Left hindlimb (tissue), 1 donor: ENCODE measurements at places on chromosomes 2 and 18.

- no peak for DNase-seq
Observed at GRCh38 chr2:37707393-37707792, 36.0 kb upstream of the CDC42EP3 start.

- no peak for DNase-seq
Observed at GRCh38 chr18:55142410-55142809, 183.1 kb upstream of the CCDC68 start.

- DNase-seq, result no peak
Observed at GRCh38 chr2:172813314-172813888, 77.8 kb downstream of the RAPGEF4 start.

- no peak for DNase-seq
Observed at GRCh38 chr2:69260666-69261065, 126.4 kb downstream of the GFPT1 start.

DNA sequence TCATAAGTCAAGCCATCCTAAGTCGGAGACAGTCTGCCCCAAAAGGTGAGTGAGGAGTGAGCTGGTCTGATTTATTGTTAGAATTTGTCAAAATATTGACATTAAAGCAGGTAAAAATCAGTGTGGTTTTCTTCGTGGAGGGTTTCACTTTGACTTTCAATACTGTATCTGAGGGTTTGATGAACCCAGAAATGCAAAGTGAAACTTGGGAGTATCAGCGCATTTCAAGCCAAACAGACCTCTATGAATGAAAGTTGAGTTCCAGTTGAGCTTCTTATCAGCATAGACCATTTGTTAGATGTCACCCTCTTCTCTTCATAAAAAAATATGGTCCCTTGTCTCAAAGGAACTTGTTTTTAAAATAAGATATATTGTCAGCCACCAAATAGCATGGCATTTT, 21.7 kb upstream of the CXCR4 start:
- no peak for DNase-seq

DNA sequence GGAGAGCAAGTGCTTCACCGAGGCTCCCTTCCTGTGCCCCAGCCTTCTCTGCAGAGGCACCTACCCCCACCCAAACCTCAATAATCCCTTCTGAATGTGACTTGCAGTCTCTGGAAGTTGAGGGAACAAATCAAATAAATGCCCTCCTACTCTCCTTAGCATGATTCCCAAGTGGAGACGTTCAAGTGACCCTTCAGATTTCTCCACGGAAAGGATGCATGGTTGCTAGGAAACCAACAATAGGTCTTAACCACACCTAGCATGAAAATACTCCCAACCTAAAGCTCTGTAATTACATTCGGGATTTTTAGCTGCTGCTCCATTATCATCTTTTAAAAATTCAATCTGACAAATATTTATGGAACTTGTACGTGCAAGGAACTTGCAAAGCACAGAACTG, 50.2 kb upstream of the CABLES1 start:
- no peak for DNase-seq

DNA sequence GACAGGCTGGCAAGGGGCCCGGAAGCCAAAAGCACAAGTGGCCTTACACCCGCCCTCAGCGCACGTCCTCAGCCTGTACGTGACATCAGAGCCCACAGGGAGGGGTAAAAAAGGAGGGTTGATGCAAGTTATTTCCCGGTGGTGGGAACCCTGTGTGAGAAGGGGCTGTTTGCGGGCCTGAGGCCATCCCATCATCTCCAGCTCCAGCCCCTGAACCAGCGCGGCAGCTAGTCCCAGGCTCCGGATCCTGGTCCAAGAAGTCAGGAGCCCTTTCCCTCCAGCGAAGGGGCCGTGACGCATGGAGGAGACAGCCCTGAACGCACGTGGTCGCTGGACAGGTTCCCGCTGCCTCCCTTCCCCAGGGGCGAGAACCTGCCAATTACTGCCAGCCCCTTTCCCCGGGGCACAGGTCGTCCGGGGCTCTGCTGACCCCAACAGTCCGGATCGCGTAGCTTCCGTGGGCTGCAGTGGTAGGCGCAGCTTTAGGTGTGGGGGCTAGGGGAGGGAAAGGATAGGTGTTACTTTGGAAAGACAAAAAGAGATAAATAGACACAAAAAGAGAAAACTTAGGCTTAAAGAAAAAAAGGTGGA, 1.3 kb upstream of the LRP2 start:
- no peak for DNase-seq

- DNase-seq, result no peak
Observed at GRCh38 chr2:167335541-167335992, 447.3 kb downstream of the XIRP2 start.

DNA sequence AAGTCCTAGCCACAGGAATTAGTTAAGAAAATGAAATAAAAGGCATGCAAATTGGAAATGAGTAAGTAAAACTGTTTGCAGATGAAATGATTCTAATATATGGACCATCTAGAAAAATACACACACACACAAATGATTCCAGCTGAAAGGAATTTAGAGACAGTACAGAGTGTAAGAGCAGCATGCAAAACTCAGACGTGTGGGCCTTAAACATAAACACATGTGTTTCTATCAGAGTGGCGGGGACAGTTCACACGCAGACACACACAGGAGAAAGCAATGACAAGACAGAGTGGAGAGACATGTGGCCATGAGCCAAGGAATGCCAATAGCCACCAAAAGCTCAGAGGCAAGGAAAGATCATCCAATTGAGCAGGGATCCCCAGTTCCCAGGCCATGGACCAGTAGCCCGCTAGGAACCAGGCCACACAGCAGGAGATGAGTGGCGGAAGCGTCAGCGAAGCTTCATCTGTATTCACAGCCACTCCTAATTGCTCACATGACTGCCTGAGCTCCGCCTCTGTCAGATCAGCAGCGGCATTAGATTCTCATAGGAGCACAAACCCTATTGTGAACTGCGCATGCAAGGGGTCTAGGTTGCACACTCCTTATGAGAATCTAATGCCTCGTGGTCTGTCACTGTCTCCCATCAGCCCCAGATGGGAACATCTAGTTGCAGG, 155.4 kb downstream of the ARL4C start:
- DNase-seq, result no peak

- DNase-seq, result no peak
Observed at GRCh38 chr2:77008853-77009252, 513.3 kb downstream of the LRRTM4 start.

DNA sequence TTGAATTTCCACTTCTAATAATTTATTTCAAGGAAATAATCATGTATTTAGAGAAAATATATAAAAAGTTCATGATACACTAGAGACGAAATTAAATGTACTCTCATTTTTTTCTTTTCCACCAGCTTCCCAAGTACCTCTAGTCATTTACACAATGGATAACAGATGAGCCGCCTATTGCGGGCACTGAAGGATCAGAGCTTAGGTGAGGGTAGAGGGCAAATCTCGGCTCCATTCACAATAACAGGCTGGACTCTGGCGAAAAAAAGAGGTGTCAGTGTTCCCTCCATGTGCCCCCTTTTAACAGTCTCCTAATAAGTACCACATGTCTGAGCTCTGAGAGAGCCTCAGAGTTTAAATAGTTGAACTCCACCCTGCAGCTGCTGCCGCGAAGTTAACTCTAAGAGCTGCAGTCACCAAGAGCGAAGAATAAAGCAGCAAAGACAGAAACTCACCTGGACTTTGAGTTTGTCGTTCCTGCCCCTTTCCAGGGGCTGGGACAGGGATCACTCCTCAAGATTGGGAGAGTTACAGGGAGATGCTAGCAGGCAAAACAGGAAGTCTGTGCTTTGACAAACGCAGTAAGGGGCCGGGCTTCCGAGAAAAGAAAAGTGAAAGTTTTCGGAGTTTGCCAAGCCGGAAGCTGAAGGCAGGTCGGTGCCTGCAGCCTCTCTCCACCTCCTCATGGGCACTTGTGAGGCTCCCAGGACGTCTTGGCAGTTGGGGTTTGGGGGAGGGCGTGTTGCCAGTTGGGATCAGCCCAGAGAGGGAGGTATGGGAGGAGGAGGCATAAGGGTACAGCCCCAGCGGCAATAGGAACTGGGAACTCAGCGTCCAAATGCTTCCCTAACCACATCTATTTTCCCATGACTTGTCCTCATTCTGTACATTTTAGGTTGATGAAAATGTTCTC, at the start of gene SP110:
Gene SP110 (minus strand): TSS at position 566 of the 913 bp plus-strand sequence. CDS start 3,057 bp downstream, outside the sequence.
- peak; percentile 88 for DNase-seq

GRCh38 chr2:121372082-121372481, 87.1 kb upstream of the TFCP2L1 start:
- no peak for DNase-seq

DNA sequence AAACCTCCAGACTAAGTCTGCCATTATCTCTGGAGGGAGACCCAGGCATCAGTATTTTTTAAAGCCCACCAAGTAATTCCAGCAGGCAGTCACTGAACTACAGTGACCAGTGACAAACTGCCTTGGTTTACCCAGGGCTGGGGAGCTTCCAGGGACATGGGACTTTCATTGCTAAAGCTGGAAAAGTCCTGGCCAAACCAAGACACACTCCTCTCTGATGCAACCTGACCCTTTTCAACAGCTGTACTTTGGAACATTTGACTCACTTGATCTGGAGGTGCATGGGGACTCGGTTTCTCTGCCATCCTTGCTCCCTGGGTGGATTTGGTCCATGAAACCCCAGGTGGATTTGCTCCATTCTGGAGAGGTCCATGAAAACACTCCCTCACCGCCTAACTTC, 7.0 kb downstream of the MRO start:
- no peak for DNase-seq

GRCh38 chr2:100246163-100247145, 75.8 kb downstream of the LONRF2 start:
- no peak for DNase-seq
